ENCODE measurements at places on chromosomes 6 and 20. TPM values are rescaled to one million over a fixed set of nuclear protein-coding genes. Genes with fewer than 3 reads are reported as not detected.

The LTB gene
- total RNA-seq = 747 TPM

The JPH2 gene
- not detected for total RNA-seq

- DNase-seq = no peak
- H3K27ac ChIP-seq = no peak overlapping the region
- H3K27me3 ChIP-seq = no peaks in the 10 kb centered on the region
These were observed 119.8 kb downstream of the IPCEF1 start for GRCh38 chr6:154236646-154237301.

GRCh38 chr6:4459032-4459431 lies 317.2 kb upstream of the CDYL start:
- H3K36me3 ChIP-seq = no peaks in the 10 kb centered on the region
- no peaks in the 10 kb centered on the region for H3K27me3 ChIP-seq
- H3K4me3 ChIP-seq = no peak overlapping the region
- H3K27ac ChIP-seq = no peak overlapping the region
- no peaks in the 10 kb centered on the region for H3K4me1 ChIP-seq
- no peak for DNase-seq

GRCh38 chr6:52317841-52318581 lies 33.5 kb upstream of the MCM3 start:
- no peaks in the 10 kb centered on the region for H3K36me3 ChIP-seq
- H3K4me1 ChIP-seq = peaks cover 12% of the 10 kb centered on the region
- no peak overlapping the region for H3K27ac ChIP-seq
- H3K27me3 ChIP-seq = no peaks in the 10 kb centered on the region
- no peak overlapping the region for H3K4me3 ChIP-seq

- no peak overlapping the region for H3K4me3 ChIP-seq
- no peak overlapping the region for H3K27ac ChIP-seq
- H3K36me3 ChIP-seq = no peaks in the 10 kb centered on the region
- H3K4me1 ChIP-seq = no peaks in the 10 kb centered on the region
- peaks cover 11% of the 10 kb centered on the region for H3K27me3 ChIP-seq
These were observed 303.4 kb downstream of the THBS2 start for GRCh38 chr6:168949981-168950857.

GRCh38 chr6:4316867-4317400 lies 181.6 kb upstream of the ECI2 start:
- H3K4me1 ChIP-seq = no peaks in the 10 kb centered on the region
- H3K36me3 ChIP-seq = no peaks in the 10 kb centered on the region
- no peak overlapping the region for H3K4me3 ChIP-seq

Data from activated CD4-positive, alpha-beta T cell treated with anti-CD3 and anti-CD28 coated beads, Interleukin-2, amount 10 ng/mL, durations not matched to agents 7 days and 5 days (primary cell).